ENCODE measurements at places on chromosomes 4 and X.

DNA sequence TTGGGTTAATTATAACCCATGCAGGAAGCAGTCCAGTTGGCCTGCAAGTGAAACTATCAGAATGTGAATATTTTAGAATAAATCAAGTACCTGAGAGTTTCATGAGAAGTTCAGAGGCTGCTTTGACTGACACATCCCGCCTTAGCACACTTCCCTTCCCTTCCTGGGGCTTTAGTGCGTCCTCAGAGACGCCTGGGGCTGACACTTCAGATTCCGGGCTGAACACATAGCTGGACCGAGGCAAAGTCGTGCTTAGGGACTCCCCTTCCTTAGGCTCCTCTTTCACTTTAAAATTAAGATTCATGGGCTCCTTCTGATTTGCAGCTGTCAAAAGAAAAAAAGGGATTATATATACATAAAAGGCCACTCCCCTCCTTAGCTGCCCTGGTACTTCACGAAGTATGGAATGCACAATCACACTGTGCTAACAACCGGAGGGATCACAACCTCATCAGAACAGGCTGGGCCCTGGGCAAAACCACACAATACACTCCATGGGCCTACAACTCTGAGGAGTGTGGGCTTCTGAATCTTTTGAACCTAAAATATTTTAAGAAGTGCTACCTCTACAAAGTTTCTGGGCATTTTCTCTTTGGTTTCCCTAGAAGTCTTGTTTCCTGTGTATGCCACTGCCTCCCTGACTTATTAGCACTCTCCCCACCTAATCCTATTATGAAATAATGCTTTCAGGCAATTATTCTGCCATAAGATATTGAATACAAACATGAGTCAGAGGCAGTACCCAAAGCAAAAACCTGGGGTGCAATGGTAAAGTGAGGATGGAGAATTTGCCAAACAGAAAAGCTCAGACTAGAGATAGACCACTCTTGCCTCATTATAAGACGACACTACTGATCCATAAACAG is 68.2 kb downstream of the ZNF827 start:
- DNase-seq = no peak

DNA sequence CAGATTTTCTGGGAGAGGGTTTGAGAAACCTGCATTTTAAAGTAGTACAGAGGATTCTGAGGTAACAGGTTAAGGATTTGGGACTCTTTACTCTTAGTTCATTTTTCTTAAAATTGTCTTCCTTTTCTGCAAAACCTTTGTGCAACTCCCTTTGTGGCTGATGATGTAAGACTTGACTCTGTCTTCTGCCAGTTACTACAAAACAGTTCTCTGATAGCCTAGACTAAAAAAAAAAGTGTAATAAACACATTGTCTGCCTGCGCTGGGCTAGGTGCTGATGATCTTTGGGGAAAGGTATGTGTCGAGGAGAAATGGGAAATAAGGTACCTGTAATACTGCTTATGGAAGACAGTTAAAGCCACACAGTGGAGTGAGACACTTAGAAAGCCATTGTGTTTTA is 28.7 kb downstream of the IL13RA1 start:
- no peak for DNase-seq

- DNase-seq = no peak
These were observed 322.5 kb downstream of the PPARGC1A start for GRCh38 chr4:23567338-23567737.

DNA sequence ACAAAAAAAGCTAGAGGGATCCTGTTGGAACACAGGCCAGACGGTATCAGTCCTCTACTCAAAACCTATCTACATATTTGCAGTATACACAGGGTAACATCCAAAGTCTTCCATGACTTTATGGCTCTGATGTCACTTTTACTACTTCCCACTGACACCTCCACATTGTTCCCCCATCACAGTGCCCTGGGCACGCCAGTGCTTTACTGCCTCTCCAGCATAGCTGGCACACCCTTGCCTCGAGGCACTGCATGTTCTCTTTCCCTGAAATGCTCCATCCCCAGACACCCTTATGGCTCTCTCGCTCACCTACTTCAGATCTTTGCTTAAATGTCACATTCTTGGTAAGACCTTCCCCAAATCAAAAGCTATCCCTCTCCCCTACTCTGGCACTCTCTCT is 6.3 kb upstream of the ATP10D start:
- no peak for DNase-seq

GRCh38 chrX:136574548-136574947 is 42.5 kb downstream of the VGLL1 start:
- DNase-seq = peak; percentile 67
